ENCODE measurements at places on chromosomes 16 and 17.
A peak's percentile ranks its signal among the peaks of the same experiment; 100 is the strongest.

DNA sequence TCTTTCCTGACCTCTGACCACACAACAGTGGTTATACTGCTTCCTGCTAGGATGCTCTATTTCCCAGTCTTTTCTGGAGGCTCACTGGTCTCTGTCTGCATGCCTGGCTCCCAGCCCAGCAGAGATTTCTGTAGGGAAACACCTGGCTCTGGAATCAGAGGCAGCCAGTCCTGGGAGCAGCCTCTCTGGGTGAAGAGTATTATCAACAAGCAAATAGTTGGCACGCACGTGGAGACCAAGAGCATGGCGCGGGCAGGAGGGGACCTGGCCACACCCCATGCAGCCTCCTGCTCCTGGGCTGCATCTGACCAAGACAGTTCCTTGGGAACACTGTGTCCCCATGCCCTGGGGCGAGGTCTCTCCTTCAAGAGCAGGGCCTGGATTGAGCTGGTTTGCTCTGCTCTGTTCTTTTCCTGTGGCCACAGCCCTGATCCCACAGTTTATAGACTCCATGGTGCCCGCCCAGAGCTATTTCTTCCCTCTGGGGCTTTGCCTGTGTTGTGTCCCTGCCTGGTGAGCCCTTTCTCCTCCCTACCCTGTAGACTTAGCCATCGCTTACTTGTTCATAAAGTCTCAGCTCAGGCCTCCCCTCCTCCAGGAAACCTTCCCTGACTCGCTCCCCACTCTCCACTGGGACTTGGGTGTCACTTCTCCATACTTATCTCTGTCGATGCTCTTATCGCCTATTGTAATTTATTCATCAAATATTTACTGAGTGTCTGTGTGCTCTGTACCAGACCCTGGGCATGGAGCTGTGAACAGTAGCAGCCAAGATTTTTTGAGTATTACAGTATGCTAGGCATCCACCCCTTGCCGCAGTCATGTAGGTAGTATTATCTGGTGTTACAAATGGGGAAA is 60.6 kb downstream of the SCNN1B start:
- DNase-seq = no peak

DNA sequence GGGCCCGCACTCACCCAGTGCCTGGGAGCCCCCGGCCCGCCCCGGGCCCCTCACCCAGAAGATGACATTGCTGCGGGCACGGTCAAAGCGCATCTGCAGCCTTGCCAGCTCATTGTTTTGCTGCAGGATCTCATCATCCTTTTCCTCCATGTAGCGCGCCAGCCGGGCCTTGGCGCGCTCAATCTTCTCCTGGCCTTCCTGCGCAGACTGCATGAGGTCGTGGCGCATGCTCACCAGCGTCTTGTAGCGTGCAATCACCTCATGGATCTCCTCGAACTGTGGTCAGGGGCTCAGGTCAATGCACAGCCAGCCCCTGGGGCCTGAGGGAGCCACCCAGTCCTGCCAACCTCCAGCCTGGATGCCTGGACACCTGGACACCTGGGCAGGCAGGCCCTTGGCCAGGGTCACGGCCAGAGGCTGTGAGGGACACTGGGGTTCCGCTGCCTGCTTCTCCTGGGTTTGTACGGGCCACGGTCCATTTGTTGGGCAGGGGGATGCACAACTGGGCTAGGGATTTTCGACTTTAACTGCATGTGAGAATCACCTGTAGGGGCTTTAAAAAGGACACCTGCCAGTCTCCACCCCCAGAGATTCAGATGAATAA is 9.2 kb downstream of the CCDC42 start:
- DNase-seq = no peak

DNA sequence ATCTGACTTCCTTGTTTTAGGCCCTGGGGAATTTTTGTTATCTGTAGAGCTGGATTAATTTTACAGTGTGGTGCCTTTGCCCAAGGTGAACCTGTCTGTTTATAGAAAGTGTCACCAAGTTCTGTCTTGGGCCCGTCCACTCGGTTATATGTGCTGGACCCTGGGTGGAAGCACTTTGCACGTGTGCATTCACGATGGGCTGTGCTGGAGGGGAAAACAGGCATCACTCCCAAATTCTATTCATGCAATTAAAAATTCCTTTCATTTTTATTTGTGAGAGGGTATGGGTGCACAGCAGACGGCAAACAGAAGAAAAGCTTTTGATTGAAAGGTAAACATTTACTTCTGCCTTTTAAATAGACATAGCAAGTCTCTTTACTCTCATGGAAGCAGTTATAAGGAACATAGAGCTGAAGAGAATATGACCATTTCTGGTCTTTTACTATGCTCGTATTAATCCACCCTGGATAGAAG is 101.2 kb downstream of the WWOX start:
- DNase-seq = no peak

DNA sequence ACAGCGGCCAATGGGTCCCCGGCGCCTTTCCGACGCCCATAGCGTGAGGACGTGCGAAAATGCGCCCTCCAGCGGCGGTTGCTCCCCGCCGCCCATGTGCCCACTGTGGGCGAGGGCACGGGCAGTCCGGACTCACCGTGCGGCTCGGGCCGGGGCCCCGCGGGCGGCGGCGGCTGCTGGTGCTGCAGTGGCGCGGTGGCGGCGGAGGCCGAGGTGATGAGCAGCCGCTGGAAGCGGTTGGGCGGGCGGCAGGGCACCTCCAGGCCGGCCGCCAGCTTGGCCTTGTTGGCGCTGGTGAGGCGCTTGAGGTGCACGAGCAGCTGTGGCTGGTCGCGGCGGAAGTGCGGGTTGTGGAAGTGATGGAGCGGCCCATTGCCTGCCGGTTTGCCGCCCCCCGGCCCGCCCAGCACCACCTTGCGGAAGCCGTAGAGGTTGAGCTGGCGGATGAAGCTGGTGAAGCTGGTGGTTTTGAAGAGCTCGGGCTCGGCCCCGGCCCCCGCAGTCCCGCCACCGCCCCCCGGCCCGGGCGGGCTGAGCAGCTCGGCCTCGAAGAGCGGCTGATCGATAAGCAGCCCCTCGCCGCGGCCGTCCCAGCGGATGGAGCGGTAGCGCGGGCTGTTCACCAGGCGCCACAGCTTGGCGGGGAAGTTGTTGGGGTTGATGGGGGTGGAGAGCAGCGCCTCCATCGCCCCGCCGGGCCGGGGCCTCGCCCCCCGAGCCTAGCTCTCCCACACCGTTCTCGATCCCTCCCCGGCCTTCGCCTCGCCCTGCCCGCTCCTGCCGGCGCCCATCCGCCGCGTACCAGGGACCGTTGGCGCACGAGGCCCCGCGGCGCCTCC is at the start of gene HSF5:
HSF5 (minus strand) TSS at position 820 of the 839 bp plus-strand sequence; CDS start at position 686, 134 bp downstream.
- DNase-seq = peak; percentile 57

- DNase-seq = no peak
These were observed 125.0 kb upstream of the RPL38 start for GRCh38 chr17:74078363-74078941.

- no peak for DNase-seq
These were observed at the start of gene MTSS2 for GRCh38 chr16:70685938-70686375. Gene MTSS2 (minus strand): TSS chr16:70686053. CDS start chr16:70685791, 262 bp downstream.

DNA sequence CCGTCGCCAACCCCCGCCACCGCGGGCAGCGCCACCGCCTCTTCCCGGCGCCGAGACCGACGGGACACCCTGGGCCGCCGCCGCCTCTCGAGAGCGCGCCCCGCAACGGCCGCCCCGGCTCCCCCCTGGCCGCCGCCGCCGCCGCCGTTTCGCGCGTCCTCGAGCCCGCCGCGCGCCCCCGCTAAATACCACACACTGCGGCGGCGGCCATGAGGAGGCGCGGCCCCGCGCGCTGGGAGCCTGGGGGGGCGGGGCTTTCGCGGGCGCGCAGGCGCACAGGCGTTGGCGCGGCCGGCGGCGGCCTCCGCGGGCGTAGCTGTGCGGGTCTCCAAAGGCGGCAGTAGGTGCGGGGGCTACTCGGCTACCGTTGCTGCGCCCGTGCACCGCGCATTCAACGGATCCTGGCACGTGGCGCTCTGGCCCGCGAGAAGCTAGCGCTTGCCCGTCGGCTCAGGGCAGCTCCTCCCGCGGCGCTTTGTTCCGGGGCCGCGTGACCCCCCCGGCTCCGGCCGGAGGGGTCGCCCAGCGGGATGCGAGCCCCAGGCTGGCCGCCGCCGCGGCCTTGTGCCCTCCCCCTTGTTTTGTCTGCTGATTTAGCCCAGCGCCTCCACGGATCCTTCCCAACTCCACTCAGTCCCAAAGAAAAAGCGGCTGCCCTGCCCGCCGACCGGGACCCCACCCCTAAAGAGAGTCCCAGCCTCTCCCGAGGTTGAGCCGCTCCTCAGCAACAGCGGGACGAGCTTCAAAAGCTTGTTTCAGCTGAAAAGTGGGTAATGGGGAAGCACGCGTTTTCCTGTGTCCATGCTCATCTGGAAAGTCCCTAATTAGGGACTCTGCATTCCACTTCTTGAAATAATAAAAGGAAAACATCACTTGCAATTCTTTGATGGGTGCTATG is at the start of gene SIAH1:
SIAH1 (minus strand) TSS at position 161 of the 898 bp plus-strand sequence. CDS start 22,985 bp downstream, outside the sequence.
- DNase-seq = peak; percentile 88

- DNase-seq = no peak
These were observed 345.4 kb downstream of the SOX9 start for GRCh38 chr17:72466199-72466598.

GRCh38 chr17:34091975-34092374 is 163.1 kb upstream of the CCL2 start:
- DNase-seq = no peak

- no peak for DNase-seq
These were observed 2.0 kb upstream of the INPP5K start for GRCh38 chr17:1518410-1518809.

- no peak for DNase-seq
These were observed 512 bp downstream of the PMM2 start for GRCh38 chr16:8798174-8798527.

DNA sequence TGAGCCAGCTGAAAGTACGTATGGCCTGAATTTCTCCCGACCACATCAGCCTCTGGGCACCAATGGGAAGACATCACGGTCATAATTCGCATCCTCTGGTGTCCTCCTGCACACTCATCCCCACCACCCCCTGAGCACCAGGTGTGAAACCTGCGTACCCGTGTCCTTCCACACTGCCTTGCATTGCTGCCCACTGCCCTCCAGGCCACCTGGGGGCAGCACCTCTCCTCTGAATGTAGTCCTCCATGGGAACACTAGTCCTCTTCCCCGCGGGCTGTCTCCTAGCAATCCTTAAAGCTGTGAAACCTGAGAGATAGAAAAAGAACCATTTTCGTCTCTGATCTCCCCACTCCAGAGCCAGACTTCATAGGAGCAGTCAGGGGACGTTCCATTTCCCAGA is 125.5 kb downstream of the ZNF18 start:
- no peak for DNase-seq

DNA sequence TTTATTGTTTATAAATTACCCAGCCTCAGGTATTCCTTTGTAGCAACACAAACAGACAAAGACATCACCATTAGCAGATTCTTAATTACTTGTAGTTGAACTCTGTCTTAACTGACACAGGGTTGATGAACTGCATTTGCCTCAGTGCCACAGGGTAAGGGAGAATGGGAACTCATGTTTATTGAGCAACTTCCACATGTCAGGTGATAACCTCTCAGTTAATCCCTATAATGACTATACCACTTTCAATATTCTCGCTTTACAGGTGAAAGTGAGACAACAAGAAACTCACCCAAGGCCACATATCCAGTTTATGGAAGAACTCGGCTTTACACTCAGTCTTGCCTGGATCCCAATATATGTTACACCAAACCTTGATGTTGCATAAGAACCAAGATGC is 8.6 kb downstream of the PDILT start:
- DNase-seq = no peak

- no peak for DNase-seq
These were observed 6.4 kb downstream of the USP22 start for GRCh38 chr17:21036361-21036881.

- peak; percentile 63 for DNase-seq
These were observed 11.5 kb downstream of the CCL16 start for GRCh38 chr17:35969558-35970380.

GRCh38 chr17:4953451-4953961 is 2.6 kb downstream of the ENO3 start:
- DNase-seq = no peak

GRCh38 chr17:11138023-11138422 is 103.0 kb upstream of the SHISA6 start:
- DNase-seq = no peak

DNA sequence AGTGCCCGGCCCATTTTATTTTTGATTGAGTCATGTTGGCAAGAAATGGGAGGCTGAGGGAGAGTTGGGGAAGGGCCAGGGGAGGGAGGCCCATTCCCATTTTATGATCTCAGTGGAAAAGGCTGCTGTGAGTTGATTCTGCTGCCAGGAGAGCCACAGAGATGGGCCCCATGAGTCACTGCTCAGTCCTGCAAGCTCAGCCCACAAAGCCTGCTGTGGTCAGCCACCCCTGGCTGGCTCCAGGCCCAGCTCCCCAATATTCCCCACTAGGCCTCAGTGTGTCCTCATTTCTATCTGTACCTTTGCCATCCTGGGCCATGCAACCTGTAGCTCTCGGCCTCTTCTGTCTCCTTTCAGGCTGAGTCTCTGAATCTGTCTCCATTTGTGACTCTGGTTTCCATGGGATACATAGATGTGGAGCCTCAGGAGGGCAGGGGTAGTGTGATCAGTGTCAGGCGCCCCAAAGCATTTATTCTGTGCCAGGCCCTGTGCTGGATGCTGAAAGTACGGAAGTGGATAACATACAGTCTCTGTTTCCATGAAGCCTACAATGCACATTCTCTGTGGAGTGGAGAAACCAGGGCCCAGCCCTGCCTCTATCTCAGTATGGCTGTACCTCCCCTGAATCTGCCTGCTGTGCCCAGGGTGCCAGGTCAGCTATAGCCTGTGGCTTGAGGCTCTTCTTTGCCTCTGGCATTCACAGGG is 1.9 kb upstream of the PLEKHG4 start:
- no peak for DNase-seq

- no peak for DNase-seq
These were observed 13.8 kb downstream of the KCTD19 start for GRCh38 chr16:67312719-67313118.

- no peak for DNase-seq
These were observed 197.7 kb upstream of the CDH5 start for GRCh38 chr16:66168777-66169176.

DNA sequence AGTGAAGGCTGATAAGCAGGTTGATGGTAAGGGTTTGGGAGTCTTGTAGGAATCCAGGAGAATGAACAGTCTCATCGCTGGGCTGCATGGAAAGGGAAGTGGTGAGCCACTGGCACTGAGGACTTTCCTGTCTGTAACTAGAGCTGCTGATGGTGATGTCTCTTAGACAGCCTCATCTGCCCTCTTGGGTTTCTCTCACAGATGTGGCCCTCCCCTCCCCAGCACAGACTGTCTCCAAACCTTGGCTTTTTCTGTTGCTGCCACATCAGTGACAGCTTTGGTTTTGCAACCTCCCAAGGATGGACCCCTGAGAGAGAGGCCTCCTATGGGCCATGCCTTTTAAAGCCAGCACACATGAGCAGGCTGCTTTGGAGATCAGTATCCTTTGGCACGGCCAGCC is 16.9 kb downstream of the PLCG2 start:
- DNase-seq = no peak

DNA sequence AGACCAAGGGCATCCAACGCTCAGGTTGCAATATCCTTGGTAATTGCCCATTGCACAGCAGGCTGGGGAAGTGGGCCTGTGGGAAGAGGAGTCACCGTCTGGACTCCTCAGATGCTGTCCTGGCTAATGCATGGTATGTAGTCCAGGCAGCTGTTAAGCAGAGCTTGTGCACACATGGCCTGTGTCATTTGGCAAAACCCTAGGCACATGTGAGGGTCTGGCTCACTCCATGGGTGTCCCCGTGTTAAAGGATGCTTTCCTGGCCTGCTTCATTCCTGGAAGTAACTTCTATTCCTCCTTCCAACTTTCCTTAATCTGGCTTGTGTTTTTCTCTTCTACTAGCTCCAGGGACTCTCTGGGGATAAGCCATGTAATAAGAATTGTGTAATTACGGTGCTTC is 378.0 kb upstream of the CA10 start:
- no peak for DNase-seq

- no peak for DNase-seq
These were observed 89.3 kb upstream of the ZNF750 start for GRCh38 chr17:82929011-82929622.

Measured in T-helper 9 cell (primary cell).